Mucosa of descending colon (tissue), 3 donors: ENCODE measurements at places on chromosomes 5 and 9.

DNA sequence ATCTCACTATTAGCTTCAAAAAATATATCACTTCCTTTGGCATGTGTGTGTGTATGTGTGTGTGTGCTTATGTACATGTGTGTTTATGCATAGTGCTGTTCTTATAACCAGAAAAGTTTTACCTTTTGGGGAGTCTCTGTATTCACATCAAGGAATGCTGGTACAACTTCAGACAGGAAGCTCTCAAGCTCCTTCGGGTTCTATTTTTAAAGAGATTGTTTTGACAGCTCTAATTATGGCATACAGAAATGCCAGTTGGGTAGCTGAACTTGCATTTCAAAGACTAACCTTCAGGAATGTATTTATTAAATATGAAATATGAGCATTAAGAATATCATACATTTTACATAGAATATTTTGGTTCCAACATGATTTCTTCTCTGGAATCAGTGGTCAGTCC lies 163.1 kb downstream of the DTWD2 start:
- DNase-seq: no peak

DNA sequence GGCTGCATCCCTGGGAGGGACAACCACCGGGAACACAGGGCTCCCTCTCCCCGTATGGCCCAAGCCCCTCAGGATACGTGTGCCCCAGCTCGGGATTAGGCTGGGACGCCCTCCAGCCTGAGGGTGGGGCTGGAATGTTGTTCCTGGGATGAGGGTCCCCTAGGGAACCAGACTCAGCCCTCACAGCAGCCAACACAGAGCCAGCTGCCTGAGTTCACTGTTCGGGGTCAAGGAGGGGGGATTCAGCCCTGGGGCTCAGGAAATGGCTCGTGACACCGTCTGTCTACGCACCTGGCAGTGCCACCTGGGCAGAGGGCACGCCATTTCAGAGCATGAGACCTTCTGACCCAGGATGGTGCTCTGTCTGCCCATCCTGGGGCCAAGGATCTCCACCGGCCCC lies 8.9 kb downstream of the RNF44 start:
- no peak for DNase-seq

- peak; percentile 26 for DNase-seq
Measured at GRCh38 chr9:91212596-91213243, 149.0 kb downstream of the AUH start.

GRCh38 chr5:13248253-13248652 lies 696.2 kb downstream of the DNAH5 start:
- DNase-seq: no peak

- no peak for DNase-seq
Measured at GRCh38 chr5:175567954-175568353, 89.6 kb downstream of the SFXN1 start.

DNA sequence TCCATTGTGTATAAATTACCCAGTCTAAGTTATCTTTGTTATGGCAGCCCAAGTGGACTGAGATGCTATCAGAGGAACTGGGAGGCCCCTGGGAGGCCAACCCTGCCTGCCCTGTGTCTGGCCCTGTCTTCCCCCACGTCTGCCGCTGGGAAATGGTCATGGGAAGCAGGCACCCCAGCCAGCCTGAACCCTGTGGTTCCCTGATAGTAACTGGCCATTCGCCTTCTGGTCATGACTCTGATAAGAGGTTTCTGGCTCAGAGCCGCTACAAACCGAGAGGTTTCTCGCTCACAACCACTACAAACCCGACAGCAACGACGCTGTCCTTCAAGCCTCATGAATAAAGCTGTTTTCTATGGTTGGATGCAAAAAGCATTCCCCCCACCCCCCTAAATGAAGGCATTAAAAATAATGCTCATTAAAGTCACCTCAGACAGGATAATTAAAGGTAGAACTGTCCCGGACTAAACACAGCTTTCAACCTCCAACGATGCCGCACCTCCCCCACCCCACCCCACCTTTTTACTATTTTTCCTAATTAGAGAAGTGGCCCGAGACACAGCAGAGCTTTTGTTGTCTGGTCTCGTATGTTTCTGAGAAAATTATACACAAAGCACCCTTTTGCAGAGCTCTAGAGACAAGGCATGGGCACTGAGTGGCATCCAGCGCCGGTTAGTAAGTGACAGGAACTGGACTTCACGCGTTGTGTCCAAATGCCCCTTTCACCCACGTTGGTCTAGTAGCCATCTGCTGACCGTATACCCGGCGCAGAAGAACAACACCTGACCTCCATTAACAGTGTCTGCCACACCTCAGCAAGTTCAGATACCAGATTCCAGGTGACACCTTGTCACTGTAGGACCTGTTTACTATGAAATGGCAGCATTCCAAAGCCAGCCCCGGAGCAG lies 140.8 kb downstream of the COL23A1 start:
- DNase-seq: no peak

- no peak for DNase-seq
Measured at GRCh38 chr5:65483546-65484346, 2.0 kb upstream of the ADAMTS6 start.

- DNase-seq: no peak
Measured at GRCh38 chr5:169876386-169876785, 103.9 kb downstream of the INSYN2B start.

GRCh38 chr5:158409507-158409906 lies 550.6 kb upstream of the CLINT1 start:
- no peak for DNase-seq

- DNase-seq: no peak
Measured at GRCh38 chr9:4182831-4183230, 117.0 kb downstream of the GLIS3 start.

DNA sequence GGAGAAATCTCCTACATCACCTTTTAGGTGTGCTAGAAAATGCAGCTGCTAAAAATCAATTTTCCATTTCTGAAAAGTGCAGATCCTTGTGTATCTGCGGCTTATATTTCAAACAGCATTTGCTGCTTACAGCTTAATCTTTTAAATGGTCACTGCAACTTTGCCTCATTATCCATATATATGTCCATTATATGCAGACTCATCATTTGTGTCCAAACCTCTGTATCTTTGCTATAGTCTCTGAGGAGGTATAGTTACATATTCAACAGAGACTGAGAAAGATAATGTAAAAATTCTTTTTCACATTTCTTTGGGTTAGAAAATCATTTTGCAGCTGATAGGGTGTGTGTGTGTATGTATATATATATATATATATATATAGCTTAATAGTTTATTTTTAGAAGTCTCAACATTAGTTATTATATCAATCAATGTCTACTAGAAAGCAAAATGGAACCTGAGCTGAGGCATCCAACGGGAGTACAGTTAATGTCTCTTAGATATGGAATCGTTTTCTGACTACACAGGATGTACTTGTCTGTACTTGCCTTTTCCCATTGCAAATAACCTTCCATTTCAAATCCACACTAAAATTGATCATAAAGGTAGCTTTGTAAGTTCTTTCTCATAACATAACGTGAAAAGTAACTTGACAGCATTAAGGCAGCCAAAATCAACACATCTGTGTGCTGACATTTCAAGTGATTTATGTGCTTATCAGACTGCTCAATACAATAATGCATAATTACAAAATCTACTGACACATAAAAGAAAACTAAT lies 267.0 kb upstream of the HAPLN1 start:
- no peak for DNase-seq

- no peak for DNase-seq
Measured at GRCh38 chr5:9681706-9682105, 51.6 kb upstream of the TAS2R1 start.

- DNase-seq: no peak
Measured at GRCh38 chr5:113194125-113194524, 217.5 kb downstream of the DCP2 start.

GRCh38 chr5:36691696-36692371 lies 85.4 kb downstream of the SLC1A3 start:
- no peak for DNase-seq

DNA sequence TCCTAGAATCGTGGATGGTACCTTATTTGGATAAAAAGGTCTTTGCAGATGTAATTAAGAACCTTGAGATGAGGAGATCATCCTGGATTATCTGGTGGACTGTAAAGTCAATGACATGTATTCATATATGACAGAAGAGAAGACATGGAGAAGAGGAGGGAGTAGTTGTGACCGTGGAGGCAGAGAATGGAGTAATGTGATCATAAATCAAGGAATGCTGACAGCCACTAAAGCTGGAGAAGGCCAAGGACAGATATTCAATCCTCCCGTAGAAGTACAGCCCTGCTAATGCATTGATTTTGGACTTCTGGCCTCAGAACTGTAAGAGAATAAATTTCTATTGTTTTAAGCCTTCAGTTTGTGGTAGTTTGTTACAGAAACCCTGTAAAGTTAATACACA lies 18.7 kb upstream of the TMEM161B start:
- DNase-seq: no peak

DNA sequence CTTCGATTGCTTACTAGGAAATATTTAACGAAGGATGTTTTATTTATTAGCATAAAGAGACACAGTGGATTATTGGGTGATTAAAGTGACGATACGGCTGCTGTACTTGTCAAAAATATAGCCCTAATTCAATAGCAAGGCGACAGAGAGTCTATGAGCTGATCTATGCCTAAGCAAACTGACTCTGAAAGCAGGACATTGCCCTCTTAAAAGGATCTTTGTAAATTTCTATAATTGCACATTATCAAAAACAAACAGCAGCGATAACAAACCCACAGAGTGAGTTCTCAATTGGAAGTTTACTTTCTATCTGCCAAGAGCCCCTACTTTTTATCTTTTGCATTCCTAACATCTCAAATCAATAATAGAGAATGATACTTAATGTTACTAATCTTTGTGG lies 31.4 kb downstream of the TLX3 start:
- DNase-seq: no peak

DNA sequence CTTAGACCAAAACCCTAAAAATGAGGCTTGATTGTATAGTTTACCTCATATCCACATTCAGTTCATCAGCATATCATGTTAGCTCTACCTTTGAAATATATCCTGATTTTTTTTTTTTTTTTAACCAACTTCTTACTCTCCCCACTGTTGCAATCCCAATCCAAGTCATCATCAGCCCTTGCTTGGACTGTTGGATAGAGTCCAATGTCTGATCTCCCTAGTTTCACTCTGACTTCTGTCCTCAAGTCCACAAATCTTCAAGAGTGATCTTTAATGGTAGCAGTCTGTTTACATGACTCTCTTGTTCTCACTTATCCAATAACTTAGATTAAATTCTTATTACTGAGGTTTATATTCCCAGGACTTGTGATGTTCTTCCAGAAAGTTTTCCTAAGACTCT lies 30.8 kb downstream of the NAA35 start:
- DNase-seq: no peak

DNA sequence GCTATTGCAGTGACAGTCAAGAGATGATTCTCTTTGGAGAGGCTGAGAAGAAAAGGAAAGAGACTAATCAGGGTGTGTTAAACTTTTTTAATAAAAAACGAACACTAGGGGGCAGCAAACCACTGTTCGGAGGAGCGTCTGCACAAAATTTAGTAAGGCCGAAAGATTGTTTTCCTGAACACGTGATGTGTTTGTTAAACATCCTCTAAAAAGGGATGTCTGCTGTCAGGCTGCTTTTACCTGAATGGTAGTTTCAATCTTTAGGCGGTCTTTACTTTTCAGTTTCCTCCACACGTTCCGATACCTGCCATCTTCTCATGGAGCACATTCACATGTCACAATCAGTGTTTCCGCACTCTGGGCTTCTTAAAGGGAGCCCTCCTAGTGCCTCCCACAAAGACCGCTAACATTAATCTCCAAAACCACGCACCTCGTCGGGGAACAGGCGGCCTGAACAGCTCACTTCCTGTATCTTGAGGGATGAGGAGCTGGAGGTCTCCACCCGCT lies 125.2 kb downstream of the GPBP1 start:
- no peak for DNase-seq

DNA sequence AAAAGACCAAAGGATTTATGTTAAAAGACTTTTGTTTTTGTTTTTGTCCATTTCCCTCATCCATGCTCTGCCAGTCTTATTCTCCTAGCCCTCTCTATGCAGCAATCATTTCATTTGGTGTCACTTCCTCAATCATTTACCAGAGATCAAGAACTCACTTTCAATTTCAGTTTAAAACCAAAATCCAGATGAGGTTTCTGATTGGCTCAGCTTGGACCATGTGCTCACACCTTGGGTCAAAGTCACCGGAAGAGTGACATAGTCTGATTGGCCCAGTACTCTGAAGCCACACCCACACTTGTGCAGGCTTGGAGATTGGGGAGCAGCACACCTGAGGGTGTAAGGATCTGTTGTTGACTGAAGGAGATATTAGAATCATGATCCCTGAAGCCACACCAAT lies 79.6 kb downstream of the TLR4 start:
- peak; percentile 35 for DNase-seq
